Myometrial cell (primary cell): ENCODE measurements at places on chromosomes 1 and 21. TPM values are rescaled to one million over a fixed set of nuclear protein-coding genes. Genes with fewer than 3 reads are reported as not detected.

Gene TMEM240
- total RNA-seq = 18.3 and 20.5 TPM in 2 replicates

Gene GPR25
- total RNA-seq = not detected in 2 replicates

Gene LRRC8C
- 7.5 and 10.5 TPM in 2 replicates for total RNA-seq

Gene LRRC39
- total RNA-seq = not detected in 2 replicates

Gene TEX38
- total RNA-seq = not detected in 2 replicates

Gene CCDC17
- total RNA-seq = under 0.01 and 0.86 TPM in 2 replicates

Gene PTPRC
- total RNA-seq = 0.18 TPM in 1 of 2 replicates, not detected in the other

Gene CFAP57
- under 0.01 and 0.35 TPM in 2 replicates for total RNA-seq
